Stimulated activated CD8-positive, alpha-beta memory T cell treated with anti-CD3 and anti-CD28 coated beads, Interleukin-15, amount 100 ng/mL, for 24 hours (primary cell): ENCODE measurements at places on chromosomes 6 and 20.

- no peak for DNase-seq
Observed at GRCh38 chr6:67391955-67392354, 1243.1 kb upstream of the ADGRB3 start.

GRCh38 chr6:11177271-11177670, 55.2 kb downstream of the NEDD9 start:
- no peak for DNase-seq

DNA sequence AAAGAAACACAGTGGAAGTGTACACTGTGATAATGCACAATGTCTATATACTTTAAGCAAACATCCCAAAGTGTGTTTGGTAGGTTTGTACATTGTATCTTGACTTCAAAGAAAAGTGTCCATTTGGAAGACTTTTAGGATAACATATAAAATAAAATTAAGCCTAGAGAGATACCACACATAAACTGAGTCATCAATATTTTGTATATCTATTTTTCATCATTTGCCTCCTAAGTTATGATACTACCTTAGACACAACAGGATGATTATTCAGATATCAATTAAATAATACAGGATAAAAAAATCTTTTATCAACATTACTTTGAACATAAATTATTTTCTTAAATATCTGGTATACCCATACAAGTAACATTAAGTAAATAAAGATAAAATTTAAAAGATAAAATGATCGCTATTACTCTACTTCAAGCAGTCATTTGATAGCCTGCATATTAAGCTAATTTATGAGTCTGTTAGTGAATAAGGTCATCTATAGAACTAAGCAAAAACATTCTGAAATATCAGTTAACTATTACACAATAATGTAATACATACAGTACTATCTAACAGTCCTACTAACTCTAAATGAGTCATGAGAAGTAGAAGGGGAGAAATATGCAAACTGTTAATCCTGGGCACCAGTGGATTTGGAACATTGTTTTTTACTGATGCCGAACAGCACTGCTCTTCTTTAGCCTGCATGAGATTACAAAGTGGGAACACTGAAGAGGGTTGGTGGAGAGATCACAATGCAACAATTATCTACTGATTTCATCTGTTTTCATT, 158.4 kb upstream of the SIM1 start:
- no peak for DNase-seq

DNA sequence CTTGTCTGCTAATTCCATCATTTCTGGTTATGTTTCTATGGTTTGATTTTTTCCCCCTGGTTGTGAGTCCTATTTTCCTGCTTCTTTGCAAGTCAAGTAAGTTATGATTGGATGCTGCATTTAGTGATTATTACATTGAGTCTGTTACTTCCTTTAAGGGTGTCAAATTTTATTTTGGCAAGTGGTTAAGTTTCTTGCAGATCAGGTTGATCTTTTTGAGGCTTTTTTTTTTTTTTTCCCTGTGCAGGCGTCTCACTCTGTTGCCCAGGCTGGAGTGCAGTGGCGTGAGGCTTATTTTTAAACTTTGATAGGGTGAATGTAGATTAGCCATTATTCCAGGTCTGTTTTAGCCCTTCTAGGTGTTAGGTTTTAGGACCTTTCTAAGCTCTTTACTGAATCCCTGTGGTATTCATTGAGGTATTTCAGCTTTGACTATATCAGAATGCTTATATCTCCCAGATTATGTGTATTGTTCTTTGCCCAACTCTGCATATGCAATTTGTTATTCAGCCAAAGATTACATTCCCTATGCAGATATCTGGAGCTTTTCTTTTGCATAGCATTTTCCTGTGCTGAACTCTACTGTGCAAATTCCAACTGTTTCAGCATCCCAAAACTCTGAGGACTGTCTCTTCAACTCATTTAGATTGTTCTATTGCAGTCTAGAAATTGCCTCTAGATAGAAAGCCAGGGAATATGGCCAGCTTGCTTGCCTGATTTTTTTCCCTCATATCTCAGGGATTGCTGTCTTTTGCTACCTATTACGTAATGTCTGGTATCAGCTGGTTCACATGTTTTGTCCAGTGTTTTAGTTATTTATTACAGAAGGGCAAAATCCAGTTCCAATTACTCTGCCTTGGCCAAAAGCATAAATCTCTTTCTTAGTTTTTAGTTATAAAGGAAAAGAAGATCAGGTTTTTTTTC, 113.3 kb downstream of the AFG1L start:
- no peak for DNase-seq

DNA sequence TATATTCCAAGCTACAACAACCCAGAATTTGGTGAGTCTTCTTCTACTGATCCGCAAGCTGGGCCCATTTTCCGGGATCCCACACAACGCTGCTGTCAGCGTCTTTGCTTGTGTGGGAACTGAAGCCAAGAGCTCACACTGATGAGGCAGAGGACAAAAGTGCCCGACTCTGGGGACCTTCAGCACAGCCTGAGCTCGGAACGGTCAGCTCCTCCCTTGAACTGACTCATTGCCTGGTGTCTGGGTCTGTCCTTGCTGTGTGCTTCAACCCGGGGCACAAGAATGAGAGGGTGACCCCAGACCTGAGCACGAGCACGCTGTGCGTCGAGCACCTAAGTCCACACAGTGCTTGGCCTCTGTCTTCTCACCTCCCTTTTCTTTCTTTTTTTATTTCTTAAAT, 33.5 kb downstream of the DACT2 start:
- DNase-seq: no peak

DNA sequence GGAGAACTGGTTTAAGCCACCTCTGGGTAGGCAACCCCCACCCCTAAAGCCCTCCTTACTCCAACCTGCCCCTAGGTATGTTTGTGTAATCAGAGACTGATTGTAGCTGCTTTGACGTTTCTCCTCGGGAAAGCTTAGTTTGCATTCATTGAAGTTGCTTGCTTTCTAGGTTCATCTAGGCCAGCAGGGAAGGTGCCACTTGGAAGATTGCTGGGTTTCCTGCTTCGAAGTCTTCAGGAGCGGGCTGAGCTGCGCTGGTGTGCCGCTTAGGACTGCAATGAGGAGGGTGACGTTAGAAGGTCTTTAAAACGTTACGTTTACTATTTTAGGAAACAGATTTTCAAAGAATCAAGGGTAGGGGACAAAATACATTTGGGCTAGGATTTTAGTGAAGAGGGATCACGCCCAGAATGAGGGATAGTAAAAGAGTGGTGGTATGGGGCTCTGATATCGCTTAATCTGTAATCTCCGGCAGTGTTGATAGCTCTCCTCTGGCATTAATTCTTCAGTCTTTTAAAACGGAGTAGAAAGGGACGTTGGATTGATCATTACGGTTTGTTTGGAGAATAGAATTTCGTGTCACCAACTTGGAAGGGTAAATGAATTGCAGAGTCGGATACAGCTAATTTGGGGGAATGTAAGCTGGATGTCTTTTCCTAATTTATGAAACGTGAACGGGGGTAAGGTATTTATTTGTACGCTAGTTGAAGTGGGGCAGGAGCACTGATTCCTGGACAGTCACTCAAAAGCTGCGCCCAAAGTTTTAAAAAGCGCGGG, 92.6 kb upstream of the PRDM1 start:
- DNase-seq: no peak

DNA sequence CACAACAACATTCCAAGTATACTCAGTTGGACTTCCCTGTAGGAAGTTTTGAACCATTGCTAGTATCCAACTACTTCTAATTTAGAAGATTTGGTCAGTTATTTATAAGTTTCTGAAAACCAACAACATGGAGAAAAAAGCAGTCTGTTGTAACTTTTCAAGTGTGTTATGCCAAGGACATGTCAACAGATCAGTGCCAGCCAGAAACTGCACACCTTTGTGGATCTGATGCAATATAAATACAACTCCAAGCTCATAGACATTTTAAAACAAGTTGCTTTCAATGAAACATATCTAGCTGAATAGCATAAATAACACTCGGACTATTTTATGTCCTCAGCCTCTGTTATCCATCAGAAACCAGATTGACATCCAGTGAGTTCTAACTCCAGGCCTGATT, 58.3 kb upstream of the CARMIL1 start:
- no peak for DNase-seq

DNA sequence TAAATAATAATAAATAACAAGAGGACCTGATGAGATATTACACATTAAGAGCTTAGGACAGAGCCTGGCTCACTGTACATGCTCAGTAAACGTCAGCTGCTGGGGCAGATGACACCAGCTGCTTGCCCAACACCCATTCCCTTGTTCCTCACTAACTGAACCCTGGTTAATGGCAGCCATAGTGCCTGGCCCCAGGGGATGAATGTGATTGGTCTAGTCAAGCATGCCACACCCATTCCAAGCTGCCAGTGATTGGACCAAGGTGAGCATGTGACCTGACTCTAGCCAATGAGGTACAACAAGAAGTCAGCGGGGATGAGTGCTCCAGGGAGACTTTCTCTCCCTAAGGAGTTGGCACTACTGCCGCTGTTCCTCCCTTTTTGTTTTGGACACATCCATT, 85.1 kb upstream of the PTPN1 start:
- no peak for DNase-seq

GRCh38 chr6:168134560-168135201, 55.7 kb upstream of the FRMD1 start:
- no peak for DNase-seq

- DNase-seq: no peak
Observed at GRCh38 chr6:29466241-29466640, 9.3 kb downstream of the OR2H1 start.

DNA sequence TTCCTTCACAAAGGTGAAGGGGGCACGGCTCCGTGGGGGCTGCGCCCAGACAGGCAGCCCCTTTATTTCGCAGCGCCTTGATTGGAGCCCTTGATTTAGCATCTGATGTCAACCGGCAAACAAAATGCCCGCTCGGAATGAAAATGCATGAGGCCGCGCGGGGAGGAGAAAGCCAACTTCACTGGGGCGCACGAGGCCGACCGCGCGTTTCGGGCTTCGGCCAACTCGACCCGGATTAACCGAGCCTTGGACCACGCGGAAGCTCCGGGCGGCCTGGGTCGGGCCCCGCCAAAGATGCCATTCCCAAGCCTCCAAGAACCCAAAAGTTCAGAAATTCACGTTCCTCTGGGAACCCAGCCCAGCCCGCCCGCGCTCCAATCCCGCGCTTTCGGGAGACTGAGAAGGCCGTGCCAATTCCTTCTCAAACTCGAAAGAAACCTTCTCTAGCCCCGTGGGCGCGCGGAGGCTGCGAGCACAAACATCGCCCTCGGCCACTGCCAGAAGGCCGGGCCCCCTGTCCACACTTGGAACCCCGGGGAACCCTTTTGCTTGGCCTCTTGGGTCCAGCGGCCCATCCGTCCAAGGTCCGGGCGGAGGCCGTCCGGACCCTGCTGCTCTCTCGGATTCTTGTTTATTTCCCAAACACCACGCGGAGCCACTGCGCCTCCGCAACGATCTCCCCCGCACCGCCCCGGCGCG, 879 bp upstream of the INSM1 start:
- DNase-seq: no peak

- no peak for DNase-seq
Observed at GRCh38 chr20:48667889-48668413, 159.8 kb downstream of the PREX1 start.

DNA sequence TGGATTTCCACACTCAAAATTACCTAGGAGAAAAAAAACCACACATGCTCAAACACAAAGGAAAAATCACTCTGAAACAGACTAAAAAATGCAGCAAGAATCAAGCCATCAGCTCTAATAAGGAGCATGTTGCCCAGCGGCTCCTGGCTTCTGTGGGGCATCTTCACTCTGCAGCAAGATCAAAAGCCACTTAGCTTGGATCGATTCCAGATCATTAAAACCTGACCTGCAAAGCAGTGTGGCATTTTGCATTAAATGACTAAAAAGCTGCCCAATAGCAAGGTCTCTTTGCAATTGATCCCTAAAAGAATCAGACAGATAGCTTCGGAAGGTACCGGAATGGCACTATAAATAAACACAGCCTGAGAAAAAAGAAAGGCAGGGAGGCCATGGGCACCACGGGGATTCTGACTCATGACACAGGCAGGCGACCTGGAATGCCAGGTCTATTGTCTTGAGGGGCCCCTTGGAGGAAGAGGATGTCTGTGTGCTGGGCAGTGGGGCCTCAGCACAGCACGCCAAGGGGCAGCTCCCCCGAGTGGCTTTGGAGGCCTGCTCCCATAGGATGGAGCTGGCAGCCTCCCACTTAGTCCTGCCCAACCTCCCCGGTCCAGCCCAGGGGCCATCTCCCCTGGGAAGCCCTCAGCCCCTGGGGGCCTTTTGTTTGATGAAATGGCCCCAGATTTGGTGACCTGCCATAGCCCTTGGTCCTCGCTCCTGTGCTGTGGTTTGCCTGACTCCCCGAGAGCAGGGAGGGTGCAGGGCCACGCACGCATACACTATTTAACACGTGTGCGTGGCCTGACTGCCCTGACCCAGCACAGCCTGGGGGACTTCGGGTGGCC, 7.6 kb downstream of the LEMD2 start:
- DNase-seq: no peak

GRCh38 chr20:38168791-38169589, 3.9 kb upstream of the TGM2 start:
- DNase-seq: no peak

DNA sequence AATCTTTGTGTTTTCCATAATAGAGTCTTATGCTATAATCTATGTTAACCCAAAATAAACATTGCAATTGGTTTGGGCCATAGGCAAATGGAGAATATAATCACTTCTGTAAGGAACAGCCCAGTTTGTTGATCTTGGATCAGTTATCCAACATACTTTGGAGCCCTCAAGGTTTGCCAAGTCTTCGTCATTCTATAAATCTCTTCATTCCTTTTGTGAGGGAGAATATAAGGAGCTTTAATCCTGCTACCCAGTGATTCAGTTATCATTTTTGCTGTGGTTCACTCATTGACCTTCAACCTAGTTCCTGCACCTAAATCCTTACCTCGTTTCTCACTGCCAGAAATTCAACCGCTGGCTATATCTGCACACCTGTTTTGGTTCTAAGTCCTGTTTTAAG, 500.3 kb upstream of the PTCHD4 start:
- DNase-seq: no peak

DNA sequence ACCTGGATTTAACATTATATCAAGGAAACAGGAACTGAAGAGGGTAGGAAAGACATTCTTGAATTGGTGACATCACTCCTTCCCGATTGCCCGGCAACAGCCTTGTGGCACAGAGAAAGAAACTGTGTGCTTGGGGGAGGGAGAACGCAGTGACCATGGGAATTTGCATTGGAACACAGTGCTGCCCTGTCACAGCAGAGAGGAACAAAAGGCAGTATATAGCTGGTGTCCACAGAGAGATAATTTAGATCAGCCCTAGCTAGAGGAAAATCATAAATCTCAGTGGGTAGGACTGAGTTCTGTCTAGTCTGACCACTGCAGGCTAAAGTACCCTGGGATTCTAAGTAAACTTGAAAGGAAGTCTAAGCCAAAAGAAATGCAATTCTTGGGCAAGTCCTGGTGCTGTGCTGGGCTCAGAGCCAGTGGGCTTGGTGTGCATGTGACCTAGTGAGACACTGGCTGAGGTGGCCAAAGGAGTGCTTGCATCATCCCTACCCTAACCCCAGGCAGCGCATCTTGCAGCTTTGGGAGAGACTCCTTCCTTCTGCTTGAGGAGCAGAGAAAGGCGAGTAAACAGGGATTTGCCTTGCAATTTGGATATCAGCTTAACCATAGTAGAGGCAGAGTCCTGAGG, 697.6 kb downstream of the HACE1 start:
- DNase-seq: no peak
